ENCODE measurements at places on chromosomes 11 and 22.

GRCh38 chr11:117583063-117583801 lies 213.8 kb downstream of the DSCAML1 start:
- DNase-seq: no peak

DNA sequence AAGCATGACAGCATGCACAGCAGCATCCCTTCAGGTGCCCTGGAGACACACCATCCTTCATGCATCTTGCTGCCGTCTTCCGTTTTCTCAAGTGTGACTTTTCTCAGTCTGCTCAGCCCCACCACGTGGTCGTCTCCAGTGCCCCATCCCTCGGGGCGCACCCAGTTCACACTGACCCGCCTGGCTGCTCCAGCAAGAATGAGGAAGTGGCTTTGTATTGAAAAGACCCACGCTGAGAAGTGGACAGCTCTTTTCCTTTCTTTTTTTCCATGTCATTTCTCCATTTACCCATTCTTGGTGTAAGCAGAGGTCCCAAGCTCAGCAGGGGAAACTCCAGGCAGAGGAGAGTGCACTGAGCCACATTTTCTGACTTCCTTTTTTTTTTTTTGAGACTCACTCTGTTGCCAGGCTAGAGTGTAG lies 14.5 kb downstream of the SERPINH1 start:
- no peak for DNase-seq

- peak; percentile 38 for DNase-seq
Observed at GRCh38 chr11:117180661-117181585, 2.4 kb downstream of the SIDT2 start.

DNA sequence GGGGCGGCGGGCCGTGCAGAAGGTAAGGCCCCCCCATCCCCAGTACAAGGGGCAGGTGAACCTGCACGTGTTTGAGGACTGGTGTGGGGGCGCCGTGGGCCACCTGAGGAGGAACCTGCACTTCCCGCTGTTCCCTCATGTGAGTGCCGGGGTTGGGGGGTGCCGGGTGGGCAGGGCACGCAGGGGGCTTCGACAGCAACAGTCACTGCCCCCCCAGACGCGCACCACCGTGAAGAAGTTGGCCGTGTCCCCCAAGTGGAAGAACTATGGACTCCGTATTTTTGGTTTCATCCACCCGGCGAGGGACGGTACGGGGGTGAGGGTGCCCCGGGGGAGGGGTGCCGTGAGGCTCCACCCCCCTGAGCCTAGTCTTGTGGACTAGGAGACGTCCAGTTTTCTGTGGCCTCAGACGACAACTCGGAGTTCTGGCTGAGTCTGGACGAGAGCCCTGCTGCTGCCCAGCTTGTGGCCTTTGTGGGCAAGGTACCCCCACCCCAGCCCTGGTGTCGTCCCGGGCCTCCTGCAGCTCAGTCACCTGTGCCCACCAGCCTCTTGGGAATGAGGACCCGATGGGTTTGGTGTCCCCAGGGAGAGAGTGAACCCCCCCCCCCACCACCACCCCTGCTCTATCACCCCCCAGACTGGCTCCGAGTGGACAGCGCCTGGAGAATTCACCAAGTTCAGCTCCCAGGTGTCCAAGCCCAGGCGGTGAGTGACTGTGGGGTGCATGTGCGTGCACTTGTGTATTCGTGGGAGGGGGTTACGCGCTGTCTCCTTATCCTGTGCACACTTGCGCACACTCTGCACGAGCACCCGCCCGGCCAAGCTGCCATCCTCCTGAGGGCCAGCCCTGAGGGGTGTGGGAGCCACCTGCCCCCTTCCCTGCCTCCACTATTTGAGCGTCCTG lies 3.8 kb downstream of the B4GALNT4 start:
- no peak for DNase-seq

- DNase-seq: no peak
Observed at GRCh38 chr11:29937526-29937925, 79.3 kb downstream of the KCNA4 start.

GRCh38 chr22:41781507-41781906 lies 19.0 kb upstream of the CCDC134 start:
- no peak for DNase-seq

DNA sequence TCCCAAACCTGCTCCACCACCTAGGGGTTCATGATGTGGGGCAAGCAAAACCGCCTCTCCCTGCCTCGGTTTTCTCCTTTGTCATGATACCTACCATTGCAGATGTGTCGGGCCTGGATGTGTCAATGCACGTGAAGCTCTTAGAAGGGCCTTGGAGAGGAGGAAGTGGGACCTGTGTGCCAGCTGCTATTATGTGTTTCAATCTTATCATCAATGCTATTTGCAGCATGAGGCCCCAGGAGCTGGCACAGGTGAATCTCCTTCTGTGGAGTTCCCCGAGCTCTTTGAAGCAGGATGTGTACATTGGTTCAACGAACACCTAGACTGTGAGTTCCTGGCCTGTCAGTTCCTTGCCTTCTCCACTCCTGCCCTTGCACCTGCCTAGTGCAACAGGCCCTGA lies 331.6 kb downstream of the CTTN start:
- no peak for DNase-seq

- no peak for DNase-seq
Observed at GRCh38 chr11:57888386-57888785, 126.8 kb downstream of the CTNND1 start.

- DNase-seq: no peak
Observed at GRCh38 chr11:125036933-125037332, 26.2 kb upstream of the SLC37A2 start.

GRCh38 chr22:23218867-23219251 lies 38.5 kb downstream of the BCR start:
- no peak for DNase-seq

DNA sequence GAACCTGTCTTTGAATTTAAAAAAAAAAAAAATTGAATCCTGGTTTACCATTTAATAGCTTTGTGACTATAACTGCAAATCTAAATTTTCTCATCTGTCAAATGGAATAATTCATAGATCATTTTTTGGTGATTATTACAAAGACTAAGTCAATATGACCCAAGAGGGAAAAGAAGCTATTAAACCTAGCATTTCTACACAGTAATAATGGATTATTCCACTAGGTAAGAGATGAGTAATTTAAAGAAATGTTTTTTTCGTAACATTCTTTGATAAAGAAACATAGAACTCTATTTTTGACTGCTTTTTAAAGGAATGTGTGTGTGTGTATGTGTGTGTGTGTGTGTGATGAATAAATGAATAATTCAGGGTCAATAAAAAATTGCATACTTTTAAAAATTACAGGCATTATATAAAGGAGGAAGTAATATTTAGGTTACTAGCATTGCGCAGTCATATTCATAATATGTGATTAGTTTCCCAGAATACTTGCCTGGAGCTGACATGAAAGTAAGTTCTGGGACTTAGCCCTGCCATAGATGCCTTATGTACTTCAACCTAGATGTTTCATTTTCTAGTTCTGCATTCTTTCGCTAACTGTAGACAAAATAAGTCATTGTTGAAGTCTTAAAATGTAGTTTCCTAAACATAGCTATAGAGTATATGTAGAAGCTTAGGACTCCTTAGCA lies 72.9 kb downstream of the TMEM135 start:
- no peak for DNase-seq

Data from NCI-H460 (cell line).